ENCODE measurements at places on chromosomes 2 and 18.

- no peak for DNase-seq
Measured at GRCh38 chr2:11659115-11659475, 10.9 kb downstream of the NTSR2 start.

DNA sequence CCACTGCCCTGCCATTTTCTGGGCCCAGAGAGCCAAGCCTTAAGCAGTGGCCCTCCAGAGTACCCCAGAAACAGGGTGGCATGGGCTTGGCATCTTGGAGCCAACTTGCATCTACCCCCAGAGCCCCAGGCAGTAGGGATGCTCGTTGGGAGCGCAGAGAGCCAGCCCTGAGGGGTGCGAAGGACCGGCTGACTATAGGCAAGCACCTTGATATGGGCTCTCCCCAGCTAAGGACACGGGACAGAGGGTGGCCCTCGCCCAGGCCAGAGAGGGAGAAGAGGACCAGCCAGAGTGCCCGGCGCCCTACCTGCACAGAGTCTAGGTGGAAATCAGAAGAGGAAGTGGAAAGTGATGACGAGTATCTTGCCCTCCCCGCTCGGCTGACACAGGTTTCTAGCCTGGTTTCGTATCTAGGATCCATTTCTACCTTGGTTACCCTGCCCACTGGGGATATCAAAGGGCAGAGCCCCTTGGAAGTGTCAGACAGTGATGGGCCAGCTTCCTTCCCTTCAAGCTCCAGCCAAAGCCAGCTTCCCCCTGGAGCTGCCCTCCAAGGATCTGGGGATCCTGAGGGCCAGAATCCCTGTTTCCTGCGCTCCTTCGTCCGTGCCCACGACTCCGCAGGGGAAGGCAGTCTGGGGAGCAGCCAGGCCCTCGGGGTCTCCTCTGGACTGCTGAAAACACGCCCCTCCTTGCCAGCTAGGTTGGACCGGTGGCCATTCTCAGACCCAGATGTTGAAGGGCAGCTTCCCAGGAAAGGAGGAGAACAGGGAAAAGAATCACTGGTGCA, 16.2 kb downstream of the CEP68 start:
- no peak for DNase-seq

DNA sequence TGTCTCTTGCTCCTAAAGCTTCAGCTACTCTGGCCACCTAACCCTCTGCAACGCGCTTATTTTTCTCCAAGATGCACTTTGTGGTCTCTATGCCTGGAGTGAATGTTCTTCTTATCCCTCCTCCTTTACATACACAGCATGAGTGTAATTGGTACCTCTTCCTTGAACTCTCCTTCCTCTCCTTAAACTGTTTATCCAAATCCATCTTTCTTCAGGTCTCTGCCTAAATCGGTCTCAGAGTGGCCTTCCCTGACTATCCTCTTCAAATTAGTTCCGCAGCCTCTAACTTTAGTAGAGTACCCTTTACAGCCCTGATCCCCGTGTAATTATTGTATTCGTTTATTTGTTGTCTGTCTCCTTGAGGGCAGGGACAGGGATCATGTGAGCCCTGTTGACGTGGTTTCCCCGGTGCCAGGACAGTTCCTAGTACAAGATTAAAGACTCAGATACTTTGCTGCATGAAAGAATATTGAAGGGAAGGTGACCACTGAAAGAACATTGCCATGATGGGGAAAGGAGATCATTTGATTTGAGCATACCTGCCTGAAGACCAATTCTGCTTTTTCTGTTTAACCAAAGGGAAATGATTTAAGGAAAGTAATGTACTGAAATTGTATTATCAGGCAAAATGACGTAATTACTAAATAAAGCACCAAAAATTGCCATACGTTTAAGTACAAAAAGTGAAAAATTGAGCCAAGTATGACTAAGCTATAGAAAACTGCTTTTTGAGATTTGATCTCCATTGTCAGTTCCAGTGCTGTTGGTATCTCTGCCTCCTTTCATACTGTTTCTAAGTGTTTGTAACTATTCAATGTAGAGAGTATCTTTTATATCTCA, 1.2 kb downstream of the CNOT9 start:
- DNase-seq, result no peak

DNA sequence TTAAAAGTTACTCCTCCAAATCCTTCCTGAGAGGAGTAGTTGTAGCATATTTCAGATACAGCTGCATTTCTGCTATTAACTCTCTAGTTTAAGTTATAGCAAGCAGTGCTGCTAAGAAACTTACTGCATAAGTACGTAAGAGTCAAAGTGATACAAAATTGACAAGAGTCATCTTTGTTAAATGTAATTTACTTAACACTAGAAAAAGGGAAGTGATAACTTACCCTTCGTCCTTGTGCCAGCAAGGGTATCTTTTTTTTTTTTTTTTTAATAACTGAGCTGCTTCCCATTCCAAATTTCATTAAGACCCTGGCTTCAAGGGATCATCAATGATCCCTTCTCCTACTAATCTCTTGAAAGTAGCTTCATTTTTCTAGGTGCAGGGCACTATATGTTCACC, 493.0 kb downstream of the PLCL1 start:
- DNase-seq, result no peak

- no peak for DNase-seq
Measured at GRCh38 chr18:79257480-79257879, 138.2 kb upstream of the NFATC1 start.

DNA sequence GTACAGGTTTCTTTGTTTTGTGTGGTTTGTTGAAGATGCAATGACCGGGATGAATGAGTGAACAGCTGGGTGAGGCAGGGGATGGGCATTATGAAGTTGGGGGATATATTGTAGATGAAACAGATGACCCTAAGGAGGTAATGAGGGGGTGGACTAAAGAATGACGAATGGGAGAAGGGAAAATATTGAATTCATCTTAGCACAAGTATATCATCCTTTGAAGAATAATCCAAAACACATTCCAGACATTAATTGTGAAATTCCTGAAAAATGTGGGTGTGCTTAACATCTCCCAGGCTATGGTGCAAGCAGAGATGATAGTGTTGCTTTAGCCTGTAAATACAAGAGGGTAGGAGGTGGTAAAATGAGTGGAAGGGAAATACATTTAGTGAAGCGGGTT, 5.8 kb downstream of the CRIM1 start:
- no peak for DNase-seq

DNA sequence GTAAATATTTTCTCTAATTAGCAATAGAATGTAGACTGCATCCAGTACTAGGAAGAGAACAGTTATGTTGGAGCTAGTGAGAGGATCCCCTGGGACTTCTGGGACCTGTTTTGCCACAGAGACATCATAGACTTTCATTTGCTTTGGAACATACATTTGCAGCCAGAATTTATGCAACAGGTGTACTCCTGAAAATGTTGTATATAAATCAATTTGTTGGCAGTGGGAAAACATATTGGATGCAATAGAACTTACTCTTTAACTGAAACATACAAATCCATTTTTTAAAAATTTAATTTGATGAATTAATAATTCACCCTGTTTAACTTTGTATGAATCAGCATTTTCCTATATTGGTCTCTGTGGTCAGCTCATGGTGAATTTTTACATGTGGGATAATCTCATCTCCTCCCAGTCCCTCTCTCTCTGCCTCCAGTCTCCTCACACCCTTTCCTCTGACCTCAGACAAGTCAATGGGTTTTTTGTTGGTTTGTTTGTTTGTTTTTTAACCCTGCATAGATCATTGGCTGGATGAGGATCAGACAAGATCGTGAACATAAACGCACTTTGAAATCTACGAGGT, 263.0 kb downstream of the LPIN1 start:
- no peak for DNase-seq

DNA sequence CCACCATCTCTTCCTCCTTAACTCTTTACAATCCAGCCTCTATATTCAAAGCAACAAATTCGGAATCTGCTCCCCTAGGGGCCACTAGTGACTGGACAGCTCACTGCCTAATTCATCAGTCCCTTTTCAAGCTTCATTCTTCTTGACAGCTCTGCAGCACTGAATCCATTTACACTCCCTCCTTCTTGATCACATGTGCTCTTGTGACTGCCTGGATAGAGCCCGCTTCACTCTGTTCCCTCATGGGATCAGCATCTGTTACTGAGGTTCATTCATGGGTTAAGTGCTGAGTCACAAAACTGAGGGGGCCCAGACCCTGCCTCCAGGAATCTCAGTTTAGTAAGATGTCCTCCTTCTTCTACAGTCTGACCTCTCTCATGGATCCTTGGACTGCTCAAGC, 81.5 kb downstream of the CYRIA start:
- no peak for DNase-seq

GRCh38 chr2:82139979-82140611, 1835.5 kb upstream of the LRRTM1 start:
- no peak for DNase-seq

- DNase-seq, result no peak
Measured at GRCh38 chr2:16607301-16607700, 58.3 kb downstream of the CYRIA start.

GRCh38 chr2:213958086-213958485, 452.8 kb upstream of the VWC2L start:
- no peak for DNase-seq

DNA sequence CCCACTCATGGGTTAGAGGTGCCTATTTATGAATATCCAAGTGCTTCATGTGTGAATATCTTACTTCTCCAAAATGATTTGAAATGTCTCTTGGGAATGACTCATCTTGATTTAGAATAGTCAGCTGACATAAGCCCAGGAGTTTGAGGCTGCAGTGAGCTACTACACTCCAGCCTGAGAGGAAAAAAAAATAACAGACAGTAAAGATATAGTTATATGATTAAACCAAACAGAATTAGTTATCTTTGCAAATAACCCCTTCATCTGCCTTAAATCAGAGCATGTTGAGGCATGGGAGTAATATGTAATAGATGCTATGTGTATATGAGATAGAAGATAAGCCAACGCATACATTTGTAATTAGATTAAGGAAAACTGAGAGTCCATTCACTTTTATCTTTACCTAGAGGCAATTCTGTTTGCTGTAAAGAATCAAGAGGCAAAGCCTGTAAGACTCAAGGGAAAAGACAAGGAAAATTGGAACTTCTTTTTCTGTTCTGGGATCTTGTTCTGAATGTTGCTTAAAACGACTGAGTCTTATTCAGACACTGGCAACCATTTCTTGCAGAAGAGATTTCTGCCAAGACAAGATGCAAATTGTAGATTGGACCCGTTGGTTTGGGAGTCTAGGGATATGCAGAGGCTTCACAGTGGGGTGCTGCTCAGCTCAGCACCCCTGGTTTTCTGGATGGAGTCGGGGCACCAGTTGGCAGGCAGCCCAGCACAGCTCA, 104.4 kb downstream of the LIPG start:
- DNase-seq, result no peak

GRCh38 chr18:59927246-59927825, 27.5 kb downstream of the PMAIP1 start:
- peak; percentile 54 for DNase-seq

DNA sequence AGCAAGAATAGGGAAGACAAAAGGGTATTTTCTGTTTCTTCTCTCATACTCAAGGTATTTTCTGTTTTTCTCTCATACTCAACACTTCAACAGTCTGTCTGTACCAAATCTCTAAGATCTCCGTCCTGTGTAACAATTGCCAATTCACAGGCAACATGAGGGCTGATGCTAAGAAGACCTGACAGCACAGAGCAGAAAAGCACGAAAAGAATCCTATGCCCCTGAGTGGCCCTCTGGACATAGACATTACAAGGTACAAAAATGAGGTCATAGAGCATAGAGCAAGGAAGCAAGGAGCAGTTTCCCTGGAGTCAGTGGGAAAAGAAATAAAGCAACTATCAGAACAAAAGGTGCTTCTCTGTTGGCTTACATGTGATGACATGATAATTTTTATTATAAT, 1612.6 kb upstream of the CELF4 start:
- DNase-seq, result no peak

DNA sequence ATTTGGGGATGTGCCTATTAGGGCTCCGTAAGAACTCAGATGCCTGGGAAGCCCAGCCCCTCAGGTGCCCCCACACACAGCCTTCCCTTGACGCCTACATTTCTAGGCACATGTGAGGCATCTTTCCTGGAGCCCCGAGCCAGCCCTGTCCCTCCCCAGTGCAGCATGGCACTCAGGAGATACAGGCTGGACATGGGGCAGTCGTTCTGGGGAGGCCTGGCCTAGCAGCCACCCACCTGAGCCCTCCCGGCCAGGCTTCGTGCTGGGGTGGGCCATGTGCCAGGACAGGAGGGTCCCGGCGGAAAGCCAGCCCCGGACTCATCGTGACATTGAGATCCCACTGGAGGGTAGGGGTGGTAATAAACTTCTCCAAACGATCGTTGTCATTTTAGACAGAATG, 15.2 kb downstream of the BOK start:
- no peak for DNase-seq

- DNase-seq, result no peak
Measured at GRCh38 chr2:74291218-74291544, 52.0 kb downstream of the SLC4A5 start.

DNA sequence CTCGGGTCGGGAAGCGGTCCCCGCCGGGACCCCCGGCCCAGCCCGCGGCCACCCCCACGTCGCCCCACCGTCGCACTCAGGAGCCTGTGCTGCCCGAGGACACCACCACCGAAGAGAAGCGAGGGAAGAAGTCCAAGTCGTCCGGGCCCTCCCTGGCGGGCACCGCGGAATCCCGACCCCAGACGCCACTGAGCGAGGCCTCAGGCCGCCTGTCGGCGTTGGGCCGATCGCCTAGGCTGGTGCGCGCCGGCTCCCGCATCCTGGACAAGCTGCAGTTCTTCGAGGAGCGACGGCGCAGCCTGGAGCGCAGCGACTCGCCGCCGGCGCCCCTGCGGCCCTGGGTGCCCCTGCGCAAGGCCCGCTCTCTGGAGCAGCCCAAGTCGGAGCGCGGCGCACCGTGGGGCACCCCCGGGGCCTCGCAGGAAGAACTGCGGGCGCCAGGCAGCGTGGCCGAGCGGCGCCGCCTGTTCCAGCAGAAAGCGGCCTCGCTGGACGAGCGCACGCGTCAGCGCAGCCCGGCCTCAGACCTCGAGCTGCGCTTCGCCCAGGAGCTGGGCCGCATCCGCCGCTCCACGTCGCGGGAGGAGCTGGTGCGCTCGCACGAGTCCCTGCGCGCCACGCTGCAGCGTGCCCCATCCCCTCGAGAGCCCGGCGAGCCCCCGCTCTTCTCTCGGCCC, 13.6 kb downstream of the SPEG start:
- DNase-seq, result no peak

DNA sequence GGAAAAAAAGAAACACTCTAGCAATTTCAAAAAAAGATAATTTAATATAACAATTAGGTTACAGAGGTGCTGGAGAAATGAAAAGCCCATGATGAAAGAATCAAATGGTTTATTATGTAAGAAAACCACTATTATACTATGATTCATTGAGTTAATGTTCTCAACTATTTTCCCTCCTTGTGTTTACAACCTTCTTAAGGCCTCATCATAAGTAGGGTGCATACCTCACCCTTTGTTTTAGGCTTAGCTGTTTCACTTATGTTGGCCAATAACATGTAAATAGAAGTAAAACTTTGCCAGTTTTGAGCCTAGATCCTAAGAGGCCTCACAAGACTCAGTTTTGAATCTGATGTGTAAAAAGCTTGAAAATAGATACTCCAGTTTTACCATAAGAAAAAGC, 418.3 kb upstream of the DDX18 start:
- DNase-seq, result no peak

All from stimulated activated CD4-positive, alpha-beta T cell treated with anti-CD3 and anti-CD28 coated beads, Interleukin-4, amount 100 ng/mL, for 24 hours (primary cell).